MG63 (cell line): ENCODE measurements at places on chromosomes 4 and X. TPM values are rescaled to one million over a fixed set of nuclear protein-coding genes. Genes with fewer than 3 reads are reported as not detected.

DNA sequence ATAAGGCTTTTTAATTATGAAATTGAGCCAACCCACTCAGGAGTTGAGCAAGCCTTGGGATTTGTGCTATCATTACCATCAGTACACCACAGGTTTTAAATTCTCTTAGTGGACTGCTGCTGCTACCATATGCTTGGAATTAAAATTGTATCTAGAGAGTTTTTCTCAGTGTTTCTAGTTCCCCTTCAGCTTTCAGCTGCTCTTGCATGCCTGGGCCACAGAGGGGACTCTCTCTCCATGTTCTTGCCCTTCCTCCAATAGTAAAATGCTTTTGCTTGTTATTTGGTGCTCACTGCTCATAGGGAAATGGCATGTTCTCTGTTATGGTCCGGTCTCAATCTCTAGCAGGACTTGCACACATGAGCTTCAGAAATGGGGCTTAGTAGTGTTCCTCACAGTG, 101.9 kb downstream of the IGSF1 start:
- DNase-seq, result no peak

DNA sequence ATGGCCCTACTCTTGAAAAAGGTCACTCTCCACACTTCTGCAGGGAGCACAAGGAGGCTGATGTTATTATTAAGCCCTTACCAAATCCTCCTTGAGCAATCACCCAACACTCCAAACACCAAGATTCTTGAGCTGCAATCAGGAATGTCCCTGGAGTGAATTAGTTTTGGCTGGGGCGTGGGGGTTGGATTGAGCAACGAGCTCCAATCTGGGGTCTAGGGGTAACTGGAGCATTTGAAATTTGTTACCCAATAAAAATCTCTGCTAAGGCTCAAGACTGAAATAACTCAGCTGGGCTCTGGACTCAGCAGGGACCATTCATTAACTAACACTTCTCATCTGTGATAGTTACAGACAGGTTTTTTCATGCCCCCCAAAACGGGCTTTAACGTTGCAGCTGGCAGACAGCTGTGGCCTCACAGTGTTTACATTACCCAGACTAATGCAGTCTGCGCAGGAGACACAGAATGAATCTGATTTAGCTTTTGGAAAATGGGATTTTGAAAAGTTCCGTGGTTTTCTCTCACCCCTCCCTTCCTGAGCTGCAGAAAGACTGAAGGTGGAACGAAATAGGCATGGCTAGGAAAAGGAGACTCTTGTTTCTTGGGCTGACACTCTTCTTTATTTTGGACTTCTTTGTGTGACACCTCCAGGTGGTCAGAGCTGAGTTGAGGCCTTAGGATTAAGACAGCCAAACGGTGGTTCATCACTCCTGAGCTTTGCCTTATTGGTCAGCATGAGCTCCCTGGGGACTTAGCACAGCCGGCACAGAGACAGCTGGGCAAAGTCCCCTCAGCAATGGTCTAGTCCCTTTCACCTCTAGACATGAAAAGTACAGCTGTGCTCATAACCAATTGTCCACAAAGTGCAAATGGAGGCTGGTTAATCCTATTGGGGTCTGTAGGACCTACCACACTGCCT, 26.6 kb downstream of the PLAC1 start:
- DNase-seq, result no peak

The PDE5A gene
- 46.2 and 78.6 TPM in 2 replicates for total RNA-seq

The CFAP47 gene
- not detected in 2 replicates for total RNA-seq

DNA sequence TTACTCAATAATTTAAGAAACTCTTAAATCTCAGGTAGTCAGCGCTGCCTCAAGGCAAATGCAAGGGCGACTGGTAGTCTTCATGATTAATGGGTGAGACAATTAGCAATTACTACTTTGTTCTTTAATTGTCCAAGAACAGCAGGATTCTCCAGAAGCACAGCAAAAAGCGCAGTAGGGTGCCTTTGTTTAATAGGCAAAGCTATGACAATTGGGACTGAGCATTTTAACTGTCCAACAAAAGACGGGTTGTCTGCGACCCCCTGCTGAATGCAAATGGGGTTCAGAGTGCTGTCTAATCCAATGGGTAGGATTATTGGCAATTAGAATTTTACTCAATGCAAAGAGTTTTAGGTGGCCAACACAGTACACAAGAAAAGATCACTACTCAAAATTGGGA, 286.1 kb downstream of the CHIC1 start:
- no peak for DNase-seq

DNA sequence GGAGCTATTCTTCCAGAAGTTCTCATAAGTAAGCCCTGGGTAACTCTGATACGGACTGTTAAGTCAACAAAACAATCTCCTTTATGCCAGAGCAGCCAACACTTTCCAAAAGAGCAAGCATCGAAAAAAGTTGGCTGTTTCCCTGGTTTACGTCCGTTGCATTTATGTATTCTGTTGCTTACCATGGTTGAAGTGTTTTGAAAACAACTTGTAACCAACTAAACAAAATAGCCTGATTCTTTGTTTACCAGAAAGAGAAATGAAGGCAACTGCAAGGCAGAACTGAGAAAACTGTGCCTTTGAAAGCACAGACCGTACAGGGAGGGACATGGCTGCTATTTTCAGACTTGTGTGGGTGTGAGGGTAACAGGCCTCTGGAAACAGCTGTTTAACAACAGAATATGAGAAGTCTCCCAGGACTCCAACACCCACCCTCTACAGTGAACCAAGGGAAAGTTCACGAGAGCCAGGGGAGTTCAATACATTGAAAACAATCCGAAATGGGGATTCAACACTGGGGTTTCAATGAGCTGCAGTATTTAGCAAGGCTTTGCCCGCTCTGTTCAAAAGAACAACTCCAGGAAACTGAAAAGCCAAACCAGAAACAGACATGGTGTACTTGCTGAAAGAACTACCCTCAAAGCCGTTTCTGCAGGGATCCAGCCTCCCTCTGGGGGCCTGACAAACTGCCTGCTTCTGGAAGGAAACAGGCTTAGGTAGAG, 95.8 kb upstream of the EGFL6 start:
- no peak for DNase-seq

GRCh38 chrX:12951595-12951975, 23.3 kb upstream of the TMSB4X start:
- no peak for DNase-seq

The UCHL1 gene
- total RNA-seq, result 296 and 355 TPM in 2 replicates

DNA sequence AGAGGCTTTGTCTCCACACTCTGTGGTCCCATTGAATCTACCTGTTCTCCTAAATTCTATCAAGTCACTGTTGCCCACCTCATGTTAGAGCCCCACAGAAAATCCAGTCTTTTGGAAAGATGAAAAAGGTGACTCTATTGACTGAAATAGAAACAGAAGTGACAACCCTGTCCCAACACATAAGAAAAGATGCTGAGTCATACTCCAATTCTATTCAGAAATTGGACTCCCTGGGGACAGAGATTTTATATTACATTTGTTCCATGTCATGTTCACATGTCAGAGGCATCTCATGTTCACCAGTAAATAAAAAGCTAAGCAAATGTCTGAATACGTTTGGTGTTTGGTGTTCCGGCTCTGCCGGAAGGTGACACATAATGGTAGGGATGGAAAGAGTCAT, 2.9 kb upstream of the GRPR start:
- no peak for DNase-seq

DNA sequence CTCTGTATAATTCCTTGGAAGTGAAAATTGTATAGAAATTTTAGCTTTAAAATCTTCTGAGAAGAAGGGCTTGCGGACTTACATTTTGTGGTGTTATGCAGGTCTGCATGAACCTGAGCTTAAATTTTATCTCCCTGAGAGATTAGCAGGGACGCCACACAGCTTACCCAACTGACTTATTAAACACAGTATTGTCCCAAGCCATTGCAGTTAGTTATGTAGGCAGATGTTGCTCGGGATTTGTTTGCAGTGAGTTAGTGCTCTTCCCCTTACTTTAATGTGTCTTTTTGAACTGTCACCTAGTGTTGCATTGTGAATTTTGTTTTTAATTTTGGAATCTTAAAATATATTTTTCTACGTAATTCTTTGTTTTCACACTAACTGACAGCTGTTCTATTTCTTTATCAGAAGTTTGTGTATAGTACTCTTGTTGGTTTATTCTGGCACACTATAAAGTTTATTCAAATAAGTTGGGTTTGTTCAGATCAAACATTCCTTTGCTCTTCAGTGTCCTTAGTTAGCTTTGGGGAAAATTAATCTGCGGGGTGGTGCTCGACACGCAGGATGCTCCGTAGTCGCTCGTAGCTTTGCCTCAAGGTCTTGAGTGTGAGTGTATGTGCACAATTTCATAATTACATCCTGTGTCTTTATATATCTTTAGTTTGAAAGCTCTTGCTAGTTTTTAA, 145.4 kb downstream of the STIM2 start:
- DNase-seq, result no peak

DNA sequence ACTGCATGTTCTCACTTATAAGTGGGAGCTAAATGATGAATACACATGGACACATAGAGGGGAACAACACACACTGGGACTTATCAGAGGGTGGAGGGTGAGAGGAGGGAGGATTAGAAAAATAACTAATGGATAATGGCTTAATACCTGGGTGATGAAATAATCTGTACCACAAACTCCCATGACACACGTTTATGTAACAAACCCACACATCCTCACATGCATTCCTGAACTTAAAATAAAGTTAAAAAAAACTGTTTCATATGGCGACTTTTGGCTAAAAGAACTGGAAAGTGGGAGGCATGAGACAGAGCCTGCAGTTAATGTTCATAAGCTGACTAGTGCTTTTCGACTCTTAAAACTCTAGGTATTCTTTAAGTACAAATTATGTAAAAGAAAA, 98.9 kb upstream of the NPFFR2 start:
- DNase-seq, result no peak

DNA sequence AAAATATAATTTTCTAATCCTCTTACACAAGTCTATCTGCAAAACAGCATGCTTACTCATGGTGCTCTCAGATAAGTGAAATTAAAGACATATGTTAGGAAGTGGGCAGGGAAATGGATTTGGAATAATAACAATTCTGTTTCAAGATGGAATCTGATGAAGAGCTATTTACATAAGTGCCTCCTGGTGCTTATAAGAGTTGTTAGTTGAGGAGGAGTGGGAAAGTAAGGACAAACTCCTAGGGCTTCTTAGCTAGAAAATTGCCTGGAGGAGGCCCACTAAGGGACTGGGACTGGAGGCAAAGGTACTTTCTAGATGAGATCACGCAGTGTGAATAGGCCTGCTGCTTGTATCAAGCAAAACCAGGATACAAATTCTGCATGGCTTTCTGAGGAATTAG, 939.8 kb downstream of the GLUD2 start:
- no peak for DNase-seq

The HAUS3 gene
- 7.7 and 11.7 TPM in 2 replicates for total RNA-seq

- DNase-seq, result no peak
These were observed 45.9 kb downstream of the ZFYVE28 start for GRCh38 chr4:2372488-2373030.

GRCh38 chr4:152599095-152599494, 63.2 kb upstream of the FBXW7 start:
- no peak for DNase-seq

The GPR50 gene
- not detected in 2 replicates for total RNA-seq

GRCh38 chrX:11159149-11159548, 48.0 kb downstream of the HCCS start:
- no peak for DNase-seq

GRCh38 chrX:16162391-16162790, 4.9 kb upstream of the MAGEB17 start:
- no peak for DNase-seq

DNA sequence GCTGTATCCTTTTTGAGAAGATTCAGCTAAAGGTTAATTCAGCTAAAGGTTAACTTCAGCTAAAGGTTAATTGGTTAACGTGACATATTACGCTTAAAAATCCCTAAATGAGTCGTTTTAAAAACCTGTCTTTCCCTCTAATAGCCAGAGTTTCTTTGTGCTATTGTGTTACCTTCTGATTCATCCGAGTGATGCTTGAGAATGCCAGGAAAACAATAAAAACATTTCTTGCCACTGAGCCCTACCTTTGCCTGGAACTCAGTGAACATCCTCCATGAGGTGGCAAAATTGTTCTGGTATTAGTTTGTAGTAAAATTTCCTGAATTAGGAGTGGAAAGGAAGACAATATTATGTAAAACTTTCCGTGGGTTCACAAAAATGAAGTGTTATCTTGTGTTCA, 13.7 kb upstream of the TMPRSS11E start:
- no peak for DNase-seq

- peak; percentile 76 for DNase-seq
These were observed 568 bp downstream of the NIPAL1 start for GRCh38 chr4:48017108-48017571.

- DNase-seq, result no peak
These were observed 103.7 kb downstream of the JADE1 start for GRCh38 chr4:128913228-128913627.

DNA sequence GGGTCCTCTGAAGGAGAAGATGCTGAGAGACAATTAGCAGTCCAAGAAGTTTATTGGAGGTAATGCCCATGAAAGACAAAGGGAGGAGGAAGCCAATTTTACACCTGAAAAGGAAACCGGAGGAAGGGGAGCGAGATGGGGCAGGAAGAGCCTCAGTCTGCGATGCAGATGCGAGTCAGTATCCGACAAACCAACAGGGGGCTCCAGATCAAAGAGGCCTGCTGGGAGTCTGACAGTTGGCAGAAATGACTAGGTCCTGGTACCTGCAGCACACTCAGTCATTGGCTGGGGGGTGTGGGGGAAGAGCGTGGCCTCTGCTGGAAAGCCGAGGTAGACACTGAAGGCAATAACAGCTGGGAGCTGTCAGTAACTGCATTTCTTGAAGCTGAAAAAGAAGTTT, 231.1 kb upstream of the CENPE start:
- DNase-seq, result no peak

The CT45A1 gene
- total RNA-seq, result not detected in 2 replicates

- no peak for DNase-seq
These were observed 2062.4 kb downstream of the ARAP2 start for GRCh38 chr4:34181891-34182290.

- no peak for DNase-seq
These were observed 839.1 kb downstream of the SH3BGRL start for GRCh38 chrX:82041034-82041433.

DNA sequence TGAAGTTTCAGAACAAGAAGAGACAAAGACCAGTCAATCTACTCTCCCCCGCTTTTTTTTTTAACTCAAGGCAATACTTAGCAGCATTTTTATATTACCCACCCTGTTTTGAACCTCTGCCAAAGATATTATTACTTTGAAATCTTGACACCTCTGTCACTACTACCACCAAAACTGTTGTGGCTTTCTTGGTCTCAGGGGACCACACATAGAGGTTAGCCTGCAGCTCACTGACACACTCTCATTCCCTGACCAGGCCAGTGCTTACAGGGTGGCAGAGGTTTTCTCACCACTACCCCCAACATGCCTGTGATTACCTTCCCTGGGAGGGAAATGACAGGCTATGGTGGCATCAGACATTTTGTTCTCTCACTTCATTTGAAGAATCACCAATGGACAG, 137.4 kb upstream of the STIM2 start:
- DNase-seq, result no peak

GRCh38 chr4:164012396-164013027, 518.0 kb downstream of the TMA16 start:
- DNase-seq, result peak; percentile 34

DNA sequence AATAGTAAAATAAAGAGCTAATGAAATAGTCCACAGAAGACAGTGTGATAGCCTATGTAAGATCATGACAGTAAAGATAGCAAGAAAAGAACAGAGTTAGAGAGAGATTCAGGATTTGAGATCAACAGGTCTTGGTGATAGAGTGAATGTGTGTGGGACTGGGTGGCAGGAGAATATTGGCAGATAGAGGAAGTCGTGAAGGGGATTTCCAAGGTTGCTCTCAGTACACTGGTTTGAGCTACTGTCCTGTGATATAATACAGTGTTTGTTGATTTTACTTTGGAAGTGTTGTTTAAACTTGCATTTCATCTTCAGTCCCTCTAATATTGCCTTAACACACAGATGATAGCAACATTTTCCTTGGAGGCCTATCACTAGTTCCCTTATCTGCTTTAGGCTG, 44.1 kb downstream of the DTHD1 start:
- DNase-seq, result no peak

- DNase-seq, result no peak
These were observed 749.6 kb downstream of the RAB28 start for GRCh38 chr4:12734586-12734985.
